Endothelial cell of umbilical vein (primary cell): ENCODE measurements at places on chromosomes 2 and 18. TPM values are rescaled to one million over a fixed set of nuclear protein-coding genes. Genes with fewer than 3 reads are reported as not detected.
A peak's percentile ranks its signal among the peaks of the same experiment; 100 is the strongest.

The MMADHC gene
- polyA plus RNA-seq, result 40.0 and 53.4 TPM in 2 replicates

The GAREM2 gene
- 3.7 TPM in 2 replicates for polyA plus RNA-seq

The MSTN gene
- polyA plus RNA-seq, result 0.04 and 0.05 TPM in 2 replicates

The VWC2L gene
- polyA plus RNA-seq, result not detected in 2 replicates

The CLEC4F gene
- not detected in 2 replicates for polyA plus RNA-seq

The SMAD4 gene
- polyA plus RNA-seq, result 63.5 and 65.9 TPM in 2 replicates

The CREG2 gene
- 0.48 and 0.67 TPM in 2 replicates for polyA plus RNA-seq

The ATF2 gene
- 36.3 and 39.5 TPM in 2 replicates for polyA plus RNA-seq

The TRIM54 gene
- polyA plus RNA-seq, result 1.6 and 1.7 TPM in 2 replicates

The TYMS gene
- polyA plus RNA-seq, result 136 TPM in 2 replicates

The SIGLEC15 gene
- polyA plus RNA-seq, result not detected in 2 replicates

The BMP10 gene
- not detected in 2 replicates for polyA plus RNA-seq

The TRIM43 gene
- polyA plus RNA-seq, result not detected in 2 replicates

The SIX2 gene
- polyA plus RNA-seq, result 0.45 and 0.54 TPM in 2 replicates

The CHPF gene
- polyA plus RNA-seq, result 0.32 and 0.72 TPM in 2 replicates

The TMEM198 gene
- not detected in 2 replicates for polyA plus RNA-seq

The CRYGC gene
- polyA plus RNA-seq, result not detected in 2 replicates

The RAB6C gene
- not detected in 2 replicates for polyA plus RNA-seq

The GCA gene
- polyA plus RNA-seq, result 9.7 and 11.2 TPM in 2 replicates

The HOXD11 gene
- not detected in 2 replicates for polyA plus RNA-seq

The CPS1 gene
- 0.18 and 0.24 TPM in 2 replicates for polyA plus RNA-seq

The FBLN7 gene
- polyA plus RNA-seq, result 3.1 and 3.4 TPM in 2 replicates

The TXNDC2 gene
- polyA plus RNA-seq, result 0.12 TPM in 1 of 2 replicates, not detected in the other

The HNRNPLL gene
- polyA plus RNA-seq, result 15.1 and 19.8 TPM in 2 replicates

DNA sequence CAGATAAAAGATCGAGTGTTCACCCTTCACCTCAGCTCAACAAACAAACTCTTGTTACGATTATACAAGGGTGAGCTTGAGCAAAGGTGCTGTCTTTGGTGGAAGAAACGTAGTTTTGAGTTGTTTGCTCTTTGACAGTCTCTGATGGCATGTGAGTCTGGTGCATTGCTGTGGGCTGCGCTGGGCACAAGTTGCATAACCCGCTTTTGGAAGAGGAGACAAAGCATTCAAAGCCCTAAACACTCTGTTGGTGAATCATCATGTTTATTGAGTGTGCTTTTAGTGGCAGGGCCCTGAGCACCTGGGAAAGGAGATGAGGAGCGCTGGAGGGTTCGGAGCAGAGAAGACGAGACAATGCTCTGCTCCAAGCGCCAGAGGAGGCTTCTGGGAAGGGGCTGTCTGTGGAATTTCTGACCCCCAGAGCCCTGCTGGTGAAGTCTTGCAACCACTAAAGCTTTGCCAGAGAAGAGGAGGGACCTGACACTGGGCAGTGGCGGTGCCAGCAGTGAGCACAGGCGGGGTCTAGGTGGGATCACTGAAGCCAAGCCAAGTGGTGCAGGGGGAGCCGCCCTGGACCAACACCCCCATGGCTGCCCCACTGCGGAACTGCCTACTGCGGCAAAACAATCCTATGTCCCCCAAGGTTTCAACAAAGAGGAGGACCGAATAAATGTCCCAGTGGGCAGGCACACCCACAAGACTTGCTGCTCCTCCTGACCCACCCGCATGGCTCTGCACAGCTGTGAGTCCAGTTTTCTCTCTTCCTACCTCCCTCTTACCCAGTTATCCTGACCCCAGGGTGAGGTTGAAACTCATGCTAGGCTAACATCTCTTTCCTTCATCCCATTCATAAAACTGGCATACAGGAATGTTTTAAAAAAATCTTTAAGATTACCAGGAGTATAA is 64.0 kb downstream of the TNFRSF11A start:
- DNase-seq, result no peak

DNA sequence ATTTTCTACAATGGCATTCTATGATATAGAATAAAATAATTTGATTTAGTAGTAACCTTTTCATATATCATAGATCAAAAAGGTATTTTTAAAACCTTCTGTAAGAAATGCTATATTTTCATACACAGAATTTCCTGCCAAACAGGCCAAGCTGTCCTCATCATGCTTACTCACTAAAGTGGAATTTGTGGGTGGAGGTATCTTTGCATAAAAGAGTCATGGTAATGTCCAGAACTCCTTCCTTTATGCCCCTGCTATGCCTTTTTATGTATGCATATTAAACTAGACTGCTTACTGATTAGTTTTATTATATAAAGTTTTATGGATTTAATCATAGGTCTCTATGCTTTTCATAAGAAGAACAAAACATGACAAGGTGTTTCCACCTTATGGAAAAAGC is 27.5 kb upstream of the MARCHF7 start:
- peak; percentile 22 for DNase-seq

DNA sequence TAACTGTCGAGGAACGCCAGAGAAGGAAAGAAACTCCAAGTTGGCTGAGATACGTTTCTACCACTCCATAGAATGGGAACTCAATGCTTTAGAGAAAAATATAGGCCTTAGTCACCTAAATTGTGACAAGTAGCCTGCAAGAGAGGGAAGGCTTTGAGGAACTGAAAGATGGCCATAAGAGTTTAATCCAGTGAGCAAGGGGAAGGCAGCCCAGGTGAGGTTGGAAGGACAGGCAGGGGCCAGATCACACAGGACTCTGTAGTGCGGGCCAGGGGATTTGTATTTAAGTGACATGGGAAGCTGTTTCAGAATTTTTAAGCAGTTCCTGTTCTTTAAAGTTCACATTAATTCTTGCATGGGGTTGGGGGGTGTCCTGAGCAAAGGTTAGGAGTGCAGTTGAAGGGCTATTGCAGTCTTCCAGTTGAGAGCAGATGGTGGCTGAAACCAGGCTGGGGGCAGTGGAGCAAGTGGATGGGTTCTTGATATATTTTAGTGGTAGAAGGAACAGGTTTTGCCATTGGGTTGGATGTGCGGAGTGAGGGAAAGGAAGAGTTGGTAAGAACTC is 138.9 kb upstream of the PELI1 start:
- DNase-seq, result no peak

GRCh38 chr2:227551836-227552235 is 46.9 kb upstream of the SCYGR2 start:
- no peak for DNase-seq

DNA sequence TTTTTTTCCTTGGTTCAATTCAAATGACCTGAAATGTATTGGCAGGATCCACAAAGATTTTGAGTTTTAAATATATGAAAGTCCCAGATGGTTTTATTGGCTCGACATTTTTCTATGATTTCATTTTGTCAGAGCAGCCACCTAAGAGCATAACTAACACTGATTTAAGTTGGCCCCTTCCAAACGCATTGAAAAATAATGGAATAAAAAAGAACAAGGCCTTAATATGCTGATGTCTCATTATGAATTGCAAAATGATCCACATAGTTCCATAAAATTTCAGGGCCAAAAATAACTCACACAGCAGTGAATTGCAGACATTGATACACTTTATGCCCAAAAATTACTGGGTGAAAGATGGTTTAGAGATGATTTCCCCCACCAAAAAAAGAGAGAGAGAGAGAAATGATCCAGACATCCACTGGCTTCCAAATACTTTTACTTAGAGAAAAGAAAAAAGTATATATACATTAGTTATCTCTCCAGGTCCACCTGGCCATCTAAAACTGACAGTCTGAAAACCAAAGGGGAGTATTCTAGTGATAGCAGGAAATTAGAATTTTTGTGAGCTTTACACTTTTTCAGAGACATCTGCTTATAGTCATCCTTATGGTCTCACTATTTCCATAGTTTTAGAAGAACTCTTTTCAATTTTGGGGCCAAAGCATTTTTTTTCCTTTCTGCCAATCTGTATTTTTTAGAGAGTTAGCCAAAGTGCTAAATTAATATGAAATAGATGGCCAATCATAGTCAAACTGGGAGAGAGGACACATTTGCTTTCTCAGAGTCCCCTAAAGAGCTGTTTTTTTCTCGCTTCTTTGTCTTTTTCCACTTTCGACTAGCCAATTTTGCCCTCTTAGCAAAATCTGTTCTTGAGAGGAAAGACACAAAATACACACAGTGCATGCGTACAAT is 213.5 kb upstream of the RND3 start:
- DNase-seq, result no peak

- DNase-seq, result no peak
Measured at GRCh38 chr18:74472312-74472711, 15.2 kb upstream of the DIPK1C start.

- DNase-seq, result no peak
Measured at GRCh38 chr2:35978218-35978617, 377.4 kb upstream of the CRIM1 start.

- DNase-seq, result peak; percentile 86
Measured at GRCh38 chr2:112626604-112627059, 19.1 kb upstream of the SLC20A1 start.

DNA sequence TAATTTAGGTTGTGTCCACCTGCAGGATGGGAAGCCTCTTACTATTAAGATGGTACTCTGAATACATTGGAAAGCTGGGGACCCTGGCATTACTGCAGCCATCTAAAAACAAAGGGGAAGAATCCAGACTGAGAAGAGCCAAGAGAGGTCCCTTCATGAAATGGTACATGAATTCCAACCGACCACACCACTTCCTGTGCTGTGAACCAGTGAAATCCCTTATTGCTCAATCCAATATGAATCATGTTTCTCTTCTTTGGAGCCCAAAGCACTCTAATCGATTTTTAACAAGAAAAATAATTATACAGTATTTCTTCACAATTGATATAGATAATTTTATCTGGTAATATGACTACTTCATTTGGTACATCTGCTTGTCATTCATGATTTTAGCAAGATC is 479.7 kb upstream of the RAB6C start:
- DNase-seq, result no peak

GRCh38 chr2:111168528-111169239 is 48.0 kb downstream of the BCL2L11 start:
- peak; percentile 54 for DNase-seq

GRCh38 chr2:58137221-58137620 is 90.6 kb downstream of the VRK2 start:
- DNase-seq, result peak; percentile 85

DNA sequence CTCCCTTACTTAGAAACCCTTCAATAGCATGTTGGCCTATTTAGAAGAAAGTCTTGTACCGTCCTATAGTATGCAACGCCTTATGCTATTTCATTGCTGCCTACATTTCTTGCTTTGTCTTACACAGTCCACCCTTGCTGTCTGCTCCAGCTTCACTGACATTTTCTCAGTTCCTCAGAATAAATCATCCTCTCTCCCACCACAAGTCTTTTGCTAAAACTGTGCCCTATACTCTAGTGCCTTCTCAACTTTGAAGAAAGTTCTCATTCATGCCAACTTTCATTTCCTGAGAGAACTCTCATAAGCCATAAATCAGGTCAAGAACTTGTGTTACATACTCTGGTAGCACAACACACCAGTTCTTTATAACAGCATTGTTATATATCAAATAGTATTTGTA is 54.3 kb upstream of the COL3A1 start:
- no peak for DNase-seq

GRCh38 chr2:29114946-29115609 is at the start of gene CLIP4:
Gene CLIP4, plus strand, starts transcription at chr2:29115415. Its CDS starts 5,974 bp downstream, at chr2:29121389.
- DNase-seq, result peak; percentile 40

- no peak for DNase-seq
Measured at GRCh38 chr18:12310762-12311161, 2.7 kb downstream of the TUBB6 start.

DNA sequence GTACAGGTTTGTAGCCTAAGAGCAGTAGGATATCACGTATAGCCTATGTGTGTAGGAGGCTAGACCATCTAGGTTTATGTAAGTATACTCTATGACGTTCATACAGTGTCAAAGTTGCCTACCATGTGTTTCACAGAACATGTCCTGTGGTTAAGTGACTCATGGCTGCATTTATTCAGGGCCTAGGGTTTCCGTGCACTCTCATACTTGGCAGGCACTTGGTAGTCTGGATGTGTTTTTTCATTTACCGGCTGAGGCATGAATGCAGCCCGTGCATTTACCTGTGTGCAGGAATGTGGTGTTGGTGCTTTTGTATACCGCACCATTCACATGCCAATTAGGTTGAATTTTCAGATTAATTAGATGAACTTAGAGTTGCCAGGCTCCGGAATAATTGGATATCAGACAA is 43.4 kb downstream of the MYL12B start:
- DNase-seq, result peak; percentile 21

DNA sequence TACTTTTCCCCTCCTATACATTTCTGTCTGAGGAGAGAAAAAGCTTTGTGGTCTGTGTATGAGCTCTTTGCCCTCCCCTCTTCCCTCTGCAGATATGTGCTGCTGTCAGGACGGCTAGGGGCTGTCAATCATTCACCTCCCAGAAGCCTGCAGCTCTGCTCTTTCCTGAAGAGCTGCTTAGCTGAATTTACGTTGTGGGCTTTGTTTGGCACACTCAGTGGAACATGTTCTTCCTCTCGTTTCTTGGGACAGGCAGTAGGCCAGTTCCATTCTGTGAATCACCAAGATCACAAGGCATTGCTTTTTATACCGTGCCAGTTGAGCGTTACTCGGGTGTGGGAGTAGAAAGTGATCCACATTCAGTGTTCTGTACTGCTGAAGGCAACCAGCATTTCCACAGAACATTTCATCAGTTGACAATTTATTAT is 136.7 kb downstream of the LAMA3 start:
- DNase-seq, result peak; percentile 89

DNA sequence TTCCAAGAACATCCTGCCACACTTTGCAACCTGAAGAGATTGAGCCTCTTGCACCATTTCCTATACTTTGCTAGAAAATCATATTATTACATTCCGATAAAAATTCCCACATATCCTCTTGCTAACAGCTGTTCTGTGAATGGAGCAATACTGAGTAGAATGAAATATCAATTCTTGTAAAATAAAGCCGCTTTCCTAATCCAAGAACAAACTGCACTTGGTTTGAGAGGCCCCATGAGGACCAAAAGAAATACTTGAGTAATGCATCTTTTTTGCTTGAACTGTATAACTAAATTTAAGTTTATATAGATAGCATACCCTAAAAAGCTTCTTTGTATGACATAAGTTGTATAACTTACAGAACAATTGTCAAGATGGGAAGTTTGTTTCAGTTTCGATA is 632.4 kb upstream of the SLC8A1 start:
- DNase-seq, result no peak

- no peak for DNase-seq
Measured at GRCh38 chr2:234423884-234424283, 73.0 kb downstream of the ARL4C start.

GRCh38 chr2:157055660-157056199 is 201.8 kb upstream of the GALNT5 start:
- DNase-seq, result peak; percentile 61
